ENCODE measurements at places on chromosomes 2 and 18.

DNA sequence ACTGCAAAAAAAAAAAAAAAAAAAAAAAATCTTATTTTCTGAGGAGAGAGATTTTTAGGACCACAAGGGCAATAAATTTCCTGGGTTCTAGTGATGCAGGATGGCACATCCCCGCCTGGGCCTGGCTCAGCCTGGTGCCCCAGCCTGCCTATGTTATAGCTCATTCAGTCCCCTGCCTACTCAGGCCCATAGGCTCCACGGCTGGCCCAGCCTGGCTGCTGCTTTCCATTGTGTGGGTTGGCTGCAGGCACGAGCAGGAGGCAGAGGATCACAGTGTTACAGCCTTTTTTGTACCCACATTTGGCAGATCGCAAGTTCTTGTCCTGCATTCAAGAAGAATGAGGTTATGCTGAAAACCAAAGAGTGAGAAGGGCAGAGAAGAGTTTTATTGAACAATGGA, 2.8 kb upstream of the SULT6B1 start:
- no peak for DNase-seq

DNA sequence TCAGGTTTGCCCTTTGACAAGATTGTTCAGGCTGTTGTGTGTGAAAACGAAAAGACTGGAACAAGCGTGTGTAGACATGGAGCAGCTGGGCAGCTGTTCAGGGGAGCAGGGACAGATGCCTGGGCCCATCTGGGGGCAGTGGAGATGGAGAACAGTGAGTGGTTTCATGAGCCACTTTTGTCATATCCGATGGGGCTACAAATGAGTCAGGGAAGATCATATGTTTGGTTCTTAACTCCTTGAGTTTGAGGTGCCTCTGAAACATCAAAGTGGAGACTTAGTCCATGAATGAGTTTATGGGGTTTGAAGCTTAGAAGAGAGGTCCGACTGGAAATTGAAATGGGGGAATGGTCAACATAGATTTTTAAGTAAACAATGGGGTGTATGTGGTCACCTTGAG, 9.3 kb upstream of the PLB1 start:
- DNase-seq = no peak

DNA sequence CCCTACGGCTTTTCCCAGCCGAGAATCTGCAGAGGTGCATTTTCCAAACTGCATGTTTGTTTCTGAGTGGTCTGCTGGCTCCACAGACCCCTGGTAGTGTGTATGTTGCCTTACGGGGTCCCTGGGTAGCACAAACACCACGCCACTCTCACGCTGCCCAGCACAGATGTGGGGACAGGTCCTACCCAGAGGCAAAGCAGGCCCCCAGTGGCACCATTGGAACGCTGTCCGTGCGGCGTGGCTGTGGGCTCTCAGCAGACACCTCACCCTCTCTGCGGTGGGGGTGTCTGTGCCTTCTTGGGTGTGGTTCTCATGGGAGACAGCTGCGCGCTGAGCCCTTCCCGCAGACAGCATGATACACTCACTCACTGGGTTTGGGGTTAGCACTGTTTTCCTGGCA, 137.4 kb downstream of the NFATC1 start:
- no peak for DNase-seq

GRCh38 chr2:226011716-226012450, 612.4 kb downstream of the NYAP2 start:
- DNase-seq = no peak

- DNase-seq = no peak
These were observed 123.8 kb upstream of the WDSUB1 start for GRCh38 chr2:159410276-159410675.

DNA sequence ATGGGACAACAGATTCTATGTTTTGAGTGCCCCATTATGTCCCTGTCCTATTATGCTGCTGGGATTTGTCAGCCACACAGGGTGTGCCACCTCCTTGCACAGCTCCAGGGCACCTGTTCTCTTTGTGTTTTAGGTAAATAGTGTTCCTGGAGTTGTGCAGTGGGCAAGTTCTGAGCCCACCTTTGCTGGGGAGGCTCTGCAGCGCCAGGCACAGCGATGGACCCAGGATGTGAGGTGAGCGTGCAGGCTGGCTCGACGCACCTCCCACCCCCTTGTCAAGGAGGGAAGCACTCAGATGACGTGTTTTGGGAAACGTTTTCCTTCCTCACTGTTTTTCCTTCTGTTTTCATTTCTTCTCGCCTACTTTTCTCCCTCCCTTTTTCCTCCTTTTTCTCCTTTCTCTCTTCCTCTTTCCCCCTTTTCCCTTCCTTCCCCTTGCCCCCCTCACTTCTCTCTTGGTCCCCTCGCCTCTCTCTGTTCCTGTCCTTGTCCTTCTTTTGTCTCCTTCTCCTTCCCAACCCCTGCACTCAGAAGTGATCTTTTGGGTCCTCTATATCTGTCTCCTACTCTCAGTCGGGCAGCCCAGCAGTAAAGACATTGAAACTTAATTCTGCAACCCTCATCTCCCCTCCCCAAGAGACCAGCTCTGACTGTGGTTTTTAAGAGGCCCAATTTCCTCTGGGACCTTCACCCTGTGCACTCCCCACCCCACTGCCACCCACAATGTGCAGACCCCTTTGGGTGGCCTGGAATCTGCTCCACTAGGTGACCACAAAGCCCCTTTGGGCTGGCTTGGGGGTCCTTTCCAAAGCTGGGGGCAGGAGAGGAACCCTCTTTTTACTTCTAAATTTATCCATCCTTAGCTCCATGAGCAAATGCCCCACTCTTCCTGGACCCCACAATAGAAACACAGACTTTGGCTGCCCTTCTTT, 104.0 kb downstream of the MCFD2 start:
- no peak for DNase-seq

- DNase-seq = no peak
These were observed 16.0 kb upstream of the ATP8B1 start for GRCh38 chr18:57819119-57819518.

GRCh38 chr2:183185534-183185933, 61.3 kb downstream of the NUP35 start:
- DNase-seq = no peak

GRCh38 chr2:99104006-99104405, 37.5 kb upstream of the C2orf15 start:
- DNase-seq = no peak

DNA sequence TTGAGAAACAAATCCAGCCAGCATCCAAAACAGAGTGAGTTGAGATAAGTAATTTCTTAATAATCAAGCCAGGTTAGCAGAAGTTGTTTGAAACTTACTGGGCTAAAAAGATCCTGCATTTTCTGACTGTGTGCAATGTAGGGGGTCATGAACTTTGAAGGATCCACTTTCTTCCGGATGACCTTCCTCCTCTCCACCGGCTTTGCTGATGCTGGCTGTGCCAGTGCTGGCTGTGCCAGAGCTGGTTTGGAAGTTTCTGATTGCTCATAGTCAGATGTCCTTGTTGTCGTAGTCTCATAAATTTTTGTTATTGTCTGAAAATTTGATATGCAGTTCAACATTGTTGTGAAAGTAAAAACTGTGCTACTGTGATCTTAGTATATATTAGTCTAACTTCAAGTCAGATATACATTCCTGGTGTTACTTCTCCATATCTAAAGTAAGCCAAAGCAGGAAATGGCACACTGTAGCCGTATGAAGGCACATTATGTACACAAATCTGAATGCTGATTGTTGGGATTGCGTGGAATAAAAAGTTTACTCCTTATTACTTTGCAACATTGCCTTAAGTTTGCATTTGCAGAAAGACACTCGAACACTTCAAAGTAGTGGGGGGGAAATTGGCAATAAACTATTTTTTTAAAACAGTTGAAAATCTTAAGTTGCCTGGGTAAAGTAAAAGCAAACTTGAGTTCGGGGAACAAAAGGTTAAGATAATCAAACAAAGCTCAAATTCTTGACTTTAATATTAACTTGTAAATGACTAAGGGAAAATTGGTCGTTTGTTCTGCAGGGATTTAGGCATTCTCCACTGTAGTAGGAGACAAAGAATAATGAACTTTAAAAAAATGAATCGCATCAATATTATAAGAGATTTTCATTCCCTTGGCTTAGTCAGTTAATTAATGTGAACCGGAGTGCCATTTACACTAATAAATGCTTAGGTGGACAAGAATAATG, 6.4 kb downstream of the NEB start:
- no peak for DNase-seq

- no peak for DNase-seq
These were observed 1396.8 kb upstream of the SLC39A10 start for GRCh38 chr2:194260185-194260584.

- no peak for DNase-seq
These were observed 95.1 kb upstream of the SLC35G4 start for GRCh38 chr18:11514267-11514666.

GRCh38 chr2:147639891-147640290, 204.9 kb upstream of the ACVR2A start:
- DNase-seq = no peak

DNA sequence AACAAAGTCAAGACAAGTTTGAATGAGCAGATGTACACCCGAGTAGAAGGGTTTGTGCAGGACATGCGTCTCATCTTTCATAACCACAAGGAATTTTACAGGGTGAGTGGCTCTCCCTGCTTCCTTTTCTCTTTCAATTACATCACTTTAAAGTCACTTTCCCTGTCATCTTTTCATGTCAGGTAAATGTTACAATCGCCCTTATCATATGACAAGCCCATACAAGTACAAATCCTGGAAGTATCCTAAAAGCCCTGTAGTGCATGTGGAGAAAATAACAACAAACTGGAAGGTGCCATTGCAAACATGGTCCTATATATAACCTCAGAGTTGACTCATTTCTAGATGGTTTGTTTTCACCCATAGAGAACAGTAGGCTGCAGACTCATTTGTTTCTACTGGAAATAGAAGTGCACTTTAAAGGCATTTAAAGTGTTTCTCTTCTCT, 126.0 kb downstream of the SP100 start:
- DNase-seq = no peak

- DNase-seq = no peak
These were observed 14.8 kb downstream of the KLHL29 start for GRCh38 chr2:23399674-23400261.

- peak; percentile 69 for DNase-seq
These were observed 112.1 kb upstream of the ATP8B1 start for GRCh38 chr18:57915248-57915647.

DNA sequence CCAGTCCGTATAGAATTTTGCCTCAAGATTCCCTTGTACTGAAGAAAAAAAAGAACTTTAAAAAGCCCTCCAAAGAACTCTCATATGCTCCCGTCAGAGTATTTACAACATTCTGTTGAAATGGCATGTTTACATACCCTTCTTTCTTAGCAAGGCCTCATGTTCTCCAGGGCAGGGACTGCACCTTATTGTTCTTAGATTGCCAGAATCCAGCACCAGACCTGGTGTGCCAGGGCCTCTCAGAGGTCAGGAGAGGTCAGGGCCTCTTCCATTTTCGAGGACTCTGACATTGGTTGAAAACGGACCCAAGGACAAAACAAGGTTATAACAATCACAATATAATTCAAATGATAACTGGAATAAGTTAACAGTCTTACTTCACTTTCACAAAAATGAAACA, 78.2 kb downstream of the TNP1 start:
- no peak for DNase-seq

GRCh38 chr2:8248623-8248957, 433.3 kb upstream of the ID2 start:
- no peak for DNase-seq

DNA sequence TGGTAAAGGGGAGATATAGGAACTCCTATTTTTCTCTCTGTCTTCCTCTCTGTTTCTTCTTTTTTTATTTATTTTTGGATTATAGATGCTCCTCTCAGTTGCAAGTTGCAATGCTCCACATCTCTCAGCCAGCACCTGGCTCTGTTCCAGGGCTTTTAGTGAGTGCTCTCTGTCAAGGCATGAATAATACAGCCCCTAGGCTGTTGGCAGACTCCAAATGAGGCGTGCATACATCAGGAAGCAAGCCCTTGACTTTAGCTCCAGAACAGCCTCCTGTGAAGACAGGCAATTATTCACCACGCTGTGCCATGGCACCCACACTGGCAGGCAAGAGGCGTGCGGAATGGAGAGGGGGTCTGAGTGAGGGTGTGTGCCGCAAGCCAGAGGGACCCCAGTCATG, 228.1 kb upstream of the PXDN start:
- DNase-seq = no peak

- DNase-seq = no peak
These were observed 22.8 kb upstream of the KIDINS220 start for GRCh38 chr2:8860239-8860638.

GRCh38 chr2:112887964-112888749, 22.8 kb upstream of the IL37 start:
- no peak for DNase-seq

- peak; percentile 85 for DNase-seq
These were observed 162.4 kb downstream of the CELF4 start for GRCh38 chr18:37403100-37403781.

GRCh38 chr2:23286758-23287704, 97.9 kb upstream of the KLHL29 start:
- peak; percentile 12 for DNase-seq

- no peak for DNase-seq
These were observed 412.0 kb upstream of the TCF4 start for GRCh38 chr18:56000041-56000440.

GRCh38 chr18:425106-425745, 75.3 kb downstream of the COLEC12 start:
- DNase-seq = no peak

- DNase-seq = no peak
These were observed 22.1 kb upstream of the KCNG2 start for GRCh38 chr18:79775441-79776221.

- DNase-seq = no peak
These were observed 30.0 kb upstream of the BMP10 start for GRCh38 chr2:68901199-68901514.

- DNase-seq = no peak
These were observed 459.8 kb upstream of the SLC14A2 start for GRCh38 chr18:45155526-45155925.
